ENCODE measurements at places on chromosomes 12 and 14. TPM values are rescaled to one million over a fixed set of nuclear protein-coding genes. Genes with fewer than 3 reads are reported as not detected.
A peak's percentile ranks its signal among the peaks of the same experiment; 100 is the strongest.

- peak overlapping the region; percentile 39 for H3K4me3 ChIP-seq
- no peaks in the 10 kb centered on the region for H3K27me3 ChIP-seq
- peaks cover 7% of the 10 kb centered on the region for H3K4me1 ChIP-seq
- H3K27ac ChIP-seq, result peak overlapping the region; percentile 60
Observed at GRCh38 chr14:73269729-73270531, 32.6 kb downstream of the PAPLN start.

DNA sequence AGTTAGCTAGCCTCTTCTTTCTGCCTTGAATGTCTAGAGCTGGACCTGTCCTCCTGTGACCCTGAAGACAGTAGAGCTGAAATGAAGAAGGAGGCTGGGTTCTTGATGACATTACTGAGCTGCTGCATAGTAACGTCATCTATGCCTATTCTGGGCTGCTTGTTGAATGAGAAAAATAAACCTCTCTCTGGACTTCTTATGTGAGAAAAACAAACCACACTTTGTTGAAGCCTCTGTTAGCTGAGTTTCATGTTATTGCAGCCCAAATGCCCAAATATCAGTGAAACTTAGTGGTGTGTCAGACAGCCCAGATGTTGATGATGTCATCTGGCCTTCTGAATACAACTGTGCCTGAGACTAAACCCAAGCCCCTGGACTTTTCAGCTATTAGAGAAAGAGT, 67.0 kb upstream of the MAX start:
- H3K27me3 ChIP-seq, result no peaks in the 10 kb centered on the region
- H3K36me3 ChIP-seq, result no peaks in the 10 kb centered on the region
- no peak overlapping the region for H3K27ac ChIP-seq
- H3K4me3 ChIP-seq, result no peak overlapping the region
- DNase-seq, result no peak
- H3K4me1 ChIP-seq, result no peaks in the 10 kb centered on the region

GRCh38 chr14:99441918-99442317, 38.7 kb downstream of the SETD3 start:
- H3K27me3 ChIP-seq, result no peaks in the 10 kb centered on the region
- no peaks in the 10 kb centered on the region for H3K36me3 ChIP-seq
- no peaks in the 10 kb centered on the region for H3K4me1 ChIP-seq
- no peak for DNase-seq

DNA sequence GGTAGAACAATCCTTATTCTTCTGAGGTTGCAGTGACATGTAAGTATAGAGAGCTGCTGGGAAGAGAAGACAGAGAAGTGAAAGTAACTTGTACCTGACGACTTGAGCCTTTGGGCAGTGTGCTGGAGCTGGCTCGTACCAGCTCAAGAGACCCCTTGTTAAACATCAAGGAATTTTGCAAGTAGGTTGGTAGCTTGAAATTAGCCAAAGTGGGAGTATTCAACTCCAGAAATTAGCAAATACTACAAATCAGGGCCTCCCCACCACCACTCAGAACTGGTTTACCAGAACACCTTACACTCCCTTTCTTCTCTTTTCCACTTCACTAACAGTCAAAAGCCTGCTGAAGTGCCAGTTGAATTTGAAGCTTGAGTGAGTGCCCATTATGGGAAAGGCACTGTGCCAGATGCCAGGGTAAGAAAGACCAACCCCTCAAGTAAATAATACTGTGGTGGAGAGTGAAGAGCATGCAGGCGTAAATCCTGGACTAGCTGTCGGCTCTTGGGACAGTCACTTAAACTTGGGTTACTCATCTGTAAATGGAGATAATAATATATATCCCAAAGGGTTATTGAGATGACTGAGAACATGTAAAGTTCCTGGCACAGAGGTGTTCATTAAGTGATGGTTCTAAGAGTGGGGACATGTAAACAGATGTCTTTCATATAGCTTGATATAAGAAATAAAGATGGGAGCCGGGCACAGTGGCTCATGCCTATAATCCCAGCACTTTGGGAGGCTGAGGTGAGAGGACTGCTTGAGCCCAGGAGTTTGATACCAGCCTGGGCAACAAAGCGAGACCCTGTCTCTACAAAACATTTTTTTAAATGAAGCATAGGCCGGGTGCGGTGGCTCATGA, 27.0 kb upstream of the EID3 start:
- no peak overlapping the region for H3K4me3 ChIP-seq
- H3K4me1 ChIP-seq, result no peaks in the 10 kb centered on the region
- no peaks in the 10 kb centered on the region for H3K27me3 ChIP-seq
- no peaks in the 10 kb centered on the region for H3K36me3 ChIP-seq
- H3K27ac ChIP-seq, result no peak overlapping the region

DNA sequence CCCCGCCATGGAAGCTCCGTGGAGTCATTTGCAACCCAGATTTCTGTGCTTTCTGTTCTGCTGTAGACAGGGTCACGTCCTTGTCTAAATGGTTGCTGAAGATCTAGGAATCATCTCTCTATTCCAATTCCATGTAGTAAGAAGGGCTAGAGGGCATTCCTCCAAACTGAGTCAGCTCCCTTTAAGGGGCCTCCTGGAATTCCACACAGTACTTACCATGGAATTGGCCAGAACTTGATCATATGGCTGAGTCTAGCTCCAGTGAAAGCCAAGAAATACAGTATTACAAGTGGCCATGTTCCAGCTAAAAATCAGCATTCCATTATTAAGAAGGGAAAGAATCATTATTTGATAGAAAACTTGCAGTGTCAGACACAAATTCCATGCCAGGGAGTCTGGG, 171.9 kb downstream of the PRKCH start:
- H3K27me3 ChIP-seq, result no peaks in the 10 kb centered on the region
- DNase-seq, result no peak
- no peaks in the 10 kb centered on the region for H3K36me3 ChIP-seq
- no peak overlapping the region for H3K4me3 ChIP-seq
- no peak overlapping the region for H3K27ac ChIP-seq
- H3K4me1 ChIP-seq, result peaks cover 37% of the 10 kb centered on the region

DNA sequence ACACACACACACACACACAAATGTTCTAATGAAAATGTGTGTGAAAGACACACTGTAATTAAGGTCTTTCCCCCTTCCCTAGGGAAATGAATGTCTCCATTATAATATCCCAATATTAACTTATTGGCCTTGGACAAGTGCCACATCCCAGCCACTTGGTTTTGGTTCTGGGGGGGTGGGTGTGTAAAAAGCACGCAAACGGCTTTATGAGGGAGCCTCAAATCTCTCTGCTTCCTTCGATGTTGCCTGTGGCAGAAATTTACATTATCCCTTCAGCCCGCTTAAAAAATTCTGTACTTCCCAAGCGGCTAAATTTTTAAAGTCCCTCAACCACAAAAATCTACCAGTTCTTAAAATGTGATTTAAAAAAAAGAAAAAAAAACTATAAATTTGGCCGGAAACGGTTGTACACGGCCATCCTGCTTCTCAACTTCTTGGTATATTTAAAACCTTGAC, 432 bp downstream of the C14orf93 start:
- peaks cover 17% of the 10 kb centered on the region for H3K4me1 ChIP-seq
- H3K4me3 ChIP-seq, result peak overlapping the region; percentile 44
- H3K27me3 ChIP-seq, result no peaks in the 10 kb centered on the region
- no peaks in the 10 kb centered on the region for H3K36me3 ChIP-seq

- no peaks in the 10 kb centered on the region for H3K4me1 ChIP-seq
- DNase-seq, result no peak
- H3K4me3 ChIP-seq, result no peak overlapping the region
Observed at GRCh38 chr14:105080161-105080560, 14.9 kb upstream of the GPR132 start.

- no peak overlapping the region for H3K27ac ChIP-seq
- H3K36me3 ChIP-seq, result peaks cover 2% of the 10 kb centered on the region
- H3K4me3 ChIP-seq, result no peak overlapping the region
- no peaks in the 10 kb centered on the region for H3K4me1 ChIP-seq
- DNase-seq, result no peak
- no peaks in the 10 kb centered on the region for H3K27me3 ChIP-seq
Observed at GRCh38 chr12:905261-906031, 44.0 kb downstream of the RAD52 start.

GRCh38 chr14:61501714-61502458, 180.5 kb downstream of the PRKCH start:
- H3K4me1 ChIP-seq, result peaks cover 26% of the 10 kb centered on the region
- H3K27me3 ChIP-seq, result no peaks in the 10 kb centered on the region
- no peak for DNase-seq
- no peaks in the 10 kb centered on the region for H3K36me3 ChIP-seq
- H3K4me3 ChIP-seq, result no peak overlapping the region

- H3K4me1 ChIP-seq, result no peaks in the 10 kb centered on the region
- H3K27ac ChIP-seq, result no peak overlapping the region
- no peak overlapping the region for H3K4me3 ChIP-seq
- H3K36me3 ChIP-seq, result no peaks in the 10 kb centered on the region
Observed at GRCh38 chr14:56570295-56570694, 9.3 kb upstream of the TMEM260 start.

- no peak overlapping the region for H3K27ac ChIP-seq
- H3K36me3 ChIP-seq, result no peaks in the 10 kb centered on the region
- H3K4me1 ChIP-seq, result no peaks in the 10 kb centered on the region
- no peaks in the 10 kb centered on the region for H3K27me3 ChIP-seq
- no peak overlapping the region for H3K4me3 ChIP-seq
Observed at GRCh38 chr14:85580536-85581140, 50.7 kb downstream of the FLRT2 start.

DNA sequence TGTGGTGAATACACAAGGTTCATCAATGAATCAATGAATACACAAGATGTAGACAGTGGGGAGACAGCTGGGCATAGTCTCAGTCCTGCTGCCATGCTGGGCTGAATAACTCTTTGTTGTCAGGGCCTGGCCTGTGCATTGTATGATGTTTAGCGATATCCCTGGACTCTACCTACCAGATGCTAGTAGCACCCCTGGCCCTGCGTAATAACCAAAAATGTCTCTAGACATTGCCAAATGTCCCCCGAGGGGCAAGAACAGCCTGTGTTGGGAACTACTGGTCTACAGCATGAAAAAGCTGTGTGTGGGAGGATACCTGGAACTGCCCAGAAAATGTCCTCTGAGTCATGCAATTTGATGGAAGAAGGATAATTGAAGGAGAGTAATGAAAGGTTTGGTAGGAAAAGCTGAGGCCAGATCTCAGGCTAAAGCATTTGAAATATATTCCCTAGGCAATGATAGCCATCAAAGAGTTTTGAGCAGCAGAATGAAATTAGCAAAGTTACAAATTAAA, 128.2 kb downstream of the TMEM30B start:
- H3K4me3 ChIP-seq, result no peak overlapping the region
- no peaks in the 10 kb centered on the region for H3K36me3 ChIP-seq
- no peaks in the 10 kb centered on the region for H3K4me1 ChIP-seq

DNA sequence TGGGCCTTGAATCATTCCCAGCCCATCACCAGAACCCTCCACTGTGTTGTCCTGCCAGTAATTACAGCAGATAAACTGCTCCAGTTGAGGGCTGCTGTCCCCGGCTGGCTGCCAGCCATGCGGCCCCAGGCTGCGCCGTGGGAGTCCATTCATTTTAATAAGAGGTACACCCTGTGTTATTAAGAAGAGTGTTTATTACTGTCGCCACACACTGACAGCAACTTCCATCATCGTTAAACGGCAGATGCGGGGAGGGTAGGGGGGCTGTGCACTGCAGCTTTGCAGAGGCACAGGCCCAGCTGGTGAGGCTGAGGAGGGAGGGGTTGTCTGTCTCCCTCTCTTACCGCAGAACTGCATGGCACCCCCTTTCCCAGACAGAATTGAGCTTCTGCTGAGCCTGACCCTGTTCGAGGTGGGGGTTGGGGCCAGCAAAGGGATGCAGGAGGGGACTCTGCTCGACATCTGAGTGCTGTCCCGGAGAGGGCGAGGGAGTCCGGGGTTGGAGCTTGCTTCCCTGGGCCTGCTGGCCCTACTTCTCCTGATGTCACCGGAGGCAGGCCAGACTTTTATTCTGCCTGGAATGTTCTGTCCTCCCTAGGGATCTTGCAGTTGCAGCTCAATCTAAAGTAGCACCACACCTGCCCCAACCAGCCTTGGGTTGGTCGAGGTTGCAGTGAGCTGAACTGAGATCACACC, 33.8 kb upstream of the GPATCH2L start:
- no peaks in the 10 kb centered on the region for H3K4me1 ChIP-seq

GRCh38 chr14:100568164-100568997, 18.8 kb downstream of the BEGAIN start:
- DNase-seq, result no peak
- H3K36me3 ChIP-seq, result no peaks in the 10 kb centered on the region
- H3K27ac ChIP-seq, result peak overlapping the region; percentile 42
- no peaks in the 10 kb centered on the region for H3K27me3 ChIP-seq
- H3K4me1 ChIP-seq, result peaks cover 6% of the 10 kb centered on the region

- H3K27ac ChIP-seq, result no peak overlapping the region
- H3K4me3 ChIP-seq, result no peak overlapping the region
- peak; percentile 94 for DNase-seq
Observed at GRCh38 chr14:77208291-77208978, 26.8 kb downstream of the TMEM63C start.

Gene SLC25A21
- 0.37 TPM for total RNA-seq

All from pancreas (tissue), 10 donors.